ENCODE measurements at places on chromosomes 5 and 9.

- no peak for DNase-seq
Observed at GRCh38 chr5:131270809-131271208, 7.0 kb downstream of the CDC42SE2 start.

GRCh38 chr5:15510831-15511230 is 10.9 kb downstream of the FBXL7 start:
- DNase-seq, result no peak

- DNase-seq, result no peak
Observed at GRCh38 chr5:73282923-73283322, 109.9 kb downstream of the TMEM174 start.

DNA sequence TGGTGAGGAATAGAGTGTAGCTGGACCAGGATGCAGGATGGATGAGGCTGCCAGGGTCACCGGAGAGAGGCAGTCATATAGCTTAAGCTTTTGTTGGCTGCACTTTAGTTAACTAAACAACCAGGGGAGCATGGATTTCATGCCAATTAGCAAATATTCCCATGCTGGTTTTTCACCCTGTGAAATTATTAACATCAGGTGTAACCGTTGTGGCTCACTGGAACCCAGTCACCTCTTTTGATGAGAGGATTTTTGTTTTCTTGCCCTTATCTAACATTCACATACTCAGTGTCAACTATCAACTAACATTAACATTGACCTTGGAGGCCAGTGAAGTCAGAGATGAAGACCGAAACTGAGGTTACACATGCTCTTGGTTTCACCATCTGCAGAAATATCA is 97.2 kb upstream of the BASP1 start:
- no peak for DNase-seq

All from stimulated activated CD8-positive, alpha-beta memory T cell treated with anti-CD3 and anti-CD28 coated beads, Interleukin-4, amount 100 ng/mL, for 1 hour (primary cell).